Skin of body (tissue), 3 donors: ENCODE measurements at places on chromosomes 4 and X.

DNA sequence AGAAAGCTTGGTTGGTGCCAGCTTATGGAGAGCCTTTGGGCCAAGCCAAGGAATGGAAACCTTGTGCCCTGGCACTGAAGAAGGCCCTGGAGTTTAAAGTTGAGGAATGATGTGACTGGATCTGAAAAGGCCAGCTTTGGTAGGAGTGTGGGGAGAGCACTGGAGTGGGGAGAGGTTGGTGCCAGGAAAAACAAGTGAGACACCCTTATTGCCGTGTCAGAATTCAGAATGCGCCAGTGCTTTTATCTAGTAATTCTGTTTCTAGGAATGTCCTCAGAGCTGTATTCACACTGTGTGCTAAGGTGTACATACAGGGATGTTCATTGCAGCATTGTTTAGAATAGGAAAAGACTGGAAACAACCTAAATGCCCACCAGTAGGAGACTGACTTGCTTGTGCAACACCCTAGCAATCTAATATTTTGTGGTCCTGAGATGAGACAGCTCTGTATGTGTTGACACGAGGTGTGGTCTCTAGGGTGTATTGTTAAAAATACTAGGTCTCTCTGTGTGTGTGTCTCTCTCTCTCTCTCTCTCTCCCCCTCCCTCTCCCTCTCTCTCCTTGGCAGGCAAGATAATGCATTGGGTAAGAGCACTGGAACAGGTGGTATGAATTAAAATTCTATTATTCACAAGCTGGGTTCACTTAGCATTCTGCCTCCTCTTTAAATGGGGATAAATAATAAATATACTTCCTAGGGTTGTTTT, 107.8 kb downstream of the GATB start:
- DNase-seq, result peak; percentile 79

DNA sequence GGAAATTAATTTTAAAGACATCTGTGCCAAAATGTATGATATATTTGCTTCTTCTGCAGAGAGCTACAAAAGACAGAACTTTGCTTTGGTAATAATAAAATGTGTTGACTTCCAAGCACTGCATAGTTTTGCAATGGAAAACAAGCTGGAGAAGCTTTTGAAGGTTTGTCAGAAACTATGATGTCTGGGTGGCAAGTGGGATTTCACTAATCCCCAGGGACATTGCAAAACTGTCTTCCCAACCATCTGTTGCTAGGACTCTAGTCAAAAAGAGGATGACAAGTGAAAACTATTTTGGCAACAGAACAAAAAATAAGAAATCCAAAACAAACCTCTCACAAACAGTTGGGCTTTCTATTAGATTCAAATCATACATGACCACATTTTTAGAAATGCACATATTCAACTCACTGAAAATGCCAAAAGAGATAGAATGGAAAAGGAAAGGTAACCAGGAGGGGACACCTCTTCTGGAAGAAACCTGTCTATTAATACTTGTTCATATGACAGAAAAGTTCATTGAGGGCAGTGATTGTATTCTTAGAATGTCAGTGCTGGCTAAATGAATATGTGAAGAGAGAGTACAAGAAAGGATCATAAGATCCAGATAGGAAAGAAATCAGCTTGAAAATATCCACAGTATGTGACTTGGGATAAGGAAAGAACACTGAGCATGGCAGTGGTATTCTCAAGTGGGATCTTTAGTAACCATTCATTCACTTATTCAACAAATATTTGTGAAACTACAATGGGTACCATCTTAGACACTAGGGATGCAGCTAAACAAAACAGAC, 228.0 kb downstream of the RASL11B start:
- DNase-seq, result peak; percentile 98

- no peak for DNase-seq
These were observed 72.6 kb downstream of the DMD start for GRCh38 chrX:33138677-33139249.

DNA sequence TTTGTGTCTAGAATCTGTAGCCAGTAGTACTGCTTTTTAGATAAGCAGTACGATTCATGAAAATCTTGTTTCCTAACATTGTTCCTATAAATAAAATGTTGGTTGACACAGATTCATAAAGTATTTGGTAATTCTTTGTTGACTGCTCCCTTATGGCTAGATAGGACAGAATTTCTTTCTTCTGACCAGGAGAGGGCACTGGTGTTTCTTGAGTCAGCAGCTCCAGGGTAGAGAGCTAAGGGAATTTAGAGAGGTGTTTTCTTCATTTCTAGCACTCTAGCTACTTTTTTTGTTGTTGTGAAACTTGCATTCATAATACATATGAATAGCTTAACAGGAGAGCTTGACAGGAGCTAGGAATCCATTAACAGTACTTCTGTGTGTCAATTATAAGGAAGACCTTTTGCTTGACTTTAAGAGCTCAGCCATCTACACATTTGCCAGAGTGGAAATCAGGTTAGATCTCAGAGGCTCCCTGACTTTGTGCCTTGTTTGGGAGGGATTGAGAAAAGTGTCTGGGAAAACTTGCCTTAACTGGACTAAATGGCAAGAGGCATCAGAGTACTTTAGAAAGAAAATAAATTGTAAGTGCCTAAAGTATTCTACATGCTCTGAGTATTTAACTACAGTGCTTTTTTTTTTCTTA, 756.1 kb downstream of the SH3BGRL start:
- DNase-seq, result no peak

GRCh38 chr4:165612936-165613335, 234.1 kb downstream of the CPE start:
- no peak for DNase-seq

GRCh38 chr4:56908206-56909085, 746 bp downstream of the REST start:
- DNase-seq, result peak; percentile 70

- no peak for DNase-seq
These were observed 18.3 kb downstream of the AMER1 start for GRCh38 chrX:64186974-64187761.

DNA sequence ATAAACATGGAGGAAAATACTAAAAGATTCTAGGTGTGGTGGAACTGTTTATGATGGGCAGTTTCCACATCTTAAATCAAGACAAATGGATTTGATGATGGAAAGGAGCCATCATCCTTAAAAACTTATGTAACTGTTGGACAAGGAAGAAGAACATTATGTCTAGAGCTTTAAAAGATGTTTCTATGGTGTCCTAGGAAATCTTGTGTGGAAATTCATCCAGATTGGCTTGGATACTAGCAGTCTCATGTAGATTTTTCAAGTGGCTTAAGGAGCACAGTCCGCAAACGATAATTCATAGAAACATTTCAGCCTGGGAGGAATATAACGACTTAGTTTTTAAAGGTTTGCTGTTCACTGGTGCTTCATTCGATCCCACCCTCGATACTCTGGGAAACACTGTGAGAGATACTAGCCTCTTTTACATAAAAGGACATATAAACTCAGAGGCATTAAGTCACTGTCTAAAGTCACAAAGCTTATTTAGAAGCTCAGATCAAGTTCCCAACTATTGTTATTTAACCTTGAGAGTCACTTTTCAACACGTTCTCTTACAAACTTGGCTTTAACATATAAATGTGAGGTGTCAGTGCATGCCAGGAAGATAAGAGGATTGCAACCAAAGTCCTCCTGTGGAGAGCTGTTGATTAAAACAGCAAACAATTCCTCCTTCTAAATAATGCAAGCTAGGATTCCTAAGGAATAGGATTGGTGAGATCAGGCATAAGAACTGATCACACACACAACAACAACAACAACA, 135.7 kb upstream of the SCML1 start:
- DNase-seq, result peak; percentile 21

GRCh38 chrX:108344216-108344615, 94.0 kb downstream of the COL4A6 start:
- peak; percentile 17 for DNase-seq

DNA sequence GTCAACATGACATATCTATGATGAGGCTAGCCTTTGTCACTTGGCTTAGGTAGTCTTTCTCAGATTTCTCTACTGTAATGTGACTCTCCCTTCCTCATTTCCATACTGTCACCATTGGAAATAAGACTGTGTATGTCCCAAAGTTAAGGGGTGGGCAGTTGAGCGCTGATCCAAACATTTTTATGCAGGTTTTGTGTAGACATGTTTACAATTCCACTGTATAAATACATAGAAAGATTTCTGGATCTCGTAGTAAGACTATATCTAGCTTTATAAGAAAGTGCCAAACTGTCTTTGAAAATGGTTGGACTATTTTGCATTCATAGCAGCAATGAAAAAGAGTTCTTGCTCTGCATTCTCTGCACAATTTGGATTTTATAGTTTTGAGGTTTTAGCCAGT, 227.2 kb downstream of the GPM6A start:
- DNase-seq, result no peak

DNA sequence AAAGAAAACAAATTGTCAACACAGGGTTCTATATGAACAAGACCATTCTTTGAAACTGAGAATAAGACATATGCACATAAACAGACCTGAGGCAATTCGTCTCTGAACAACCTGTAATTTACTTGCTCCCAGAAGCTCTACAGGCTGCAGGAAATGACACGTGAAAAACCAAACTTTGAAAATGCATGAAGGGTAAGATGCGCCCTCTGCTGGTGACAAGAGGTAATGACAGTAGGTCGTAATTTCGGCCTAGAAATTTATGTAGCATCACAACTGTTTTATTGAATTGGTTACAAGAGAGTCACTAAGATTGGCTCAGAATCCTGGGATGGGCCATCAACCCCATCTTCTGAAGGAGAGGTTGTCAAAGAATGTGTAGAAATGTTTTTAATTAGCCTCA, 276.5 kb downstream of the PPP4R3C start:
- DNase-seq, result no peak

GRCh38 chr4:128354205-128354821, 66.7 kb upstream of the PGRMC2 start:
- DNase-seq, result no peak

GRCh38 chrX:252957-253291, 28.3 kb upstream of the PLCXD1 start:
- DNase-seq, result no peak

GRCh38 chrX:151176231-151176750, at the start of gene GPR50:
Gene GPR50 (plus strand): TSS chrX:151176584. CDS start chrX:151176722, 138 bp downstream.
- no peak for DNase-seq

DNA sequence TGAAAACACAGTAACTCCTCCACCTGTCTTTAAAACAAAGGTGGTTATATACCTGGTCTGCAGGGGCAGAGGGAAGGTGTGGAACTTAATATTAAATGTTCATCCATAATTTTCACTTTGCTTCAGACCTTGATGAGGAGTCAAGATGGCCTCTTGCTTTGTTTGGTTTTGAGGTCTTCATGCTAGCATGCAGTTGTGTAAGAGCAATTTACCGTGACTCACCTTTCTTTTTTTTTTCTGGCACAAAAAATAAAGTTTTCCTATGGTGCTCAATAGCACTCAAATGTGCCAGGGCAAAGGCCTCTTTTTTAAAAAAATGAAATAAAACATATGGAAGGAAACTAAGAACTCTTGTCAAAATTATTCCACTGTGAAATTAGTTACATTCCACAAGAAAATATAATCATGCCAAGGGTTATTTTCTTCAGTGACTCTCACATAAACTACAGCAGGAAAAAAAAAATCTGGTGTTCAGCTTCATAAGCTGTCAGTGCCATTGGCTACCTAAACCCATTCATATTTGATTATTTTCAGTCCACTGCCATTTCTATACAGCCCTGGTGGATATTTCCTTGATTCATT, 128.2 kb downstream of the SLC7A11 start:
- no peak for DNase-seq
